ENCODE measurements at places on chromosomes 2 and 18. TPM values are rescaled to one million over a fixed set of nuclear protein-coding genes. Genes with fewer than 3 reads are reported as not detected.

Gene ASXL3
- 15.9 TPM for total RNA-seq

Gene RND3
- total RNA-seq = 222 TPM

Gene ASXL2
- total RNA-seq = 7.9 TPM

Gene NOL4
- 2.9 TPM for total RNA-seq

Gene GPR155
- total RNA-seq = 9.9 TPM

Gene FAM124B
- 10.1 TPM for total RNA-seq

Gene ZNF514
- total RNA-seq = 31.5 TPM

Gene IL1F10
- total RNA-seq = 0.72 TPM

Gene TUBB8B
- not detected for total RNA-seq

Gene PLEKHB2
- 54.7 TPM for total RNA-seq

Gene ANKRD30BL
- total RNA-seq = 1.7 TPM

Gene GPC1
- 29.9 TPM for total RNA-seq

Gene C2orf15
- total RNA-seq = 1.7 TPM
